ENCODE measurements at places on chromosomes 11 and 22. TPM values are rescaled to one million over a fixed set of nuclear protein-coding genes. Genes with fewer than 3 reads are reported as not detected.

DNA sequence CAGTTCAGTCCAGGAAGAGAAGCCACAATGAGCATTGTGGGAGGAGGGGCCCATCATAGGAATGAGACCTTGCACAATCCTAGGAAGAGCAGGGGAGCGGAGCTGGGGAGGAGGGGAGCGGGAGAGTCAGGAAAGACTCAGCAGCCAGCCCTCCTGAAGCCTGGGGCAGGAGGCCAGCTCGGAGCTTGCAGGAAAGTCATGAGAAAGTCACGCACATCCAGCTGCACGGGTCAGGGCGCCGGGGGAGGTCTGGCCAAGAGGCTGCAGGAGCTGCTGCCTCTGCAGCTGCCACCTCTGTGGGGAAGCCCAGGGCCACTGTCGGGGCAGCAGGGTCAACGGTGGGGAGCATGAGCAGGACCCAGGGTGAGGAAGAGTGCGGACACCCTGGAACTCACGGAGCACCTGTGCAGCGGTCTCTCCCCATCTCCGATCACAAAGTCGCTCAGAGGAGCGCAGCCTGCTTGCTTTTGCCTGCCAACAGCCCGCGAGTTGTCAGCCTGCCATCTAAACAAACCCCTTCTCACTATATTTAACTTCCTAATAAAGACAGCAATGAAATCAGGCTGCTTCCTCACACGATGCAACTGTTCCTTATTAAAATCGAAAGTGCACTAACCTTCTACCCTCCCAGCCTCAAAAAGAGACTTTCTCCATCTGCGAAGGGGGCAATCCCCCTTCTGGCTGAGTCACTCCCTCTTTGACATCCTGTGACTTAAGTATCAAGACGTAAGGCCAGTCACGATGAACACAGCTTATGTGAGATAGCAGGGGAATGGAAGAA, 52.9 kb upstream of the RTL6 start:
- no peak for DNase-seq

GRCh38 chr11:93541884-93542810, 1.0 kb downstream of the SMCO4 start:
- no peak for DNase-seq

GRCh38 chr11:75352588-75353206, 1.2 kb upstream of the ARRB1 start:
- no peak for DNase-seq

DNA sequence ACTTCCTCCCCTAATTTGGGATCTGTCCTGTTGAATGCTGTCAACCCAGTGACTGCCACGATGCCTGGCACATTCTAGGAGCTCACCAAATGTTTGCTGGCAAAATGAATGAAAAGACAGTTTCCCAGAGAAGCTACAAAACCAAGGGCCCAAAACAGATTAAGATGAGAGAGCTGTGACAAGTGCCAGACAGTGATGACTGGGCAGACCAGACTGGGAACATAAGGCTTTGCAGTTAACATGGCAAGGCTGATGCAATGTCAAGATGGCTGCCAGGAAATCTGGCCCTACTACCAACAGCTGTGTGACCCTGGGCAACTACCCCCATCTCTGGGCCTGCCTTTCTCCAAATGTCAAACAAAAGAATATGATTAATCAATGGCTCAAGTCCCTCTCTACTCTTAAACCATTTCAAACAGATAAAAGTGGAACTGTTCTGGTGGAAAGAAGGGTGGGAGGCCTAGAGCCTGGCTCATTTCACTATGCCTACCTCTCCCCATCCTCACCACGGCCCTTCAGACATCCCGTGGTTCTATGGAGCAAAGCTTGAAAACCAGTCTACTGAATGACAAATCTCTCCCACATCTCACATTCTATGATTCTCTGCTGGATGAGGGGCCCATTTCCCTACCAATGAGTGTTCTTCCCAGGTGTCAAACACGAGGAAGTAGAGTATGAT, 12.8 kb downstream of the AP1B1 start:
- no peak for DNase-seq

- no peak for DNase-seq
Observed at GRCh38 chr11:74427384-74427886, 29.2 kb upstream of the PGM2L1 start.

GRCh38 chr11:36450110-36450572, 59.9 kb downstream of the TRAF6 start:
- DNase-seq, result no peak

GRCh38 chr11:86230179-86230804, 14.3 kb upstream of the EED start:
- DNase-seq, result no peak

- no peak for DNase-seq
Observed at GRCh38 chr11:103946793-103947545, 89.5 kb upstream of the DDI1 start.

GRCh38 chr11:125935056-125935455, 10.8 kb upstream of the VSIG10L2 start:
- no peak for DNase-seq

DNA sequence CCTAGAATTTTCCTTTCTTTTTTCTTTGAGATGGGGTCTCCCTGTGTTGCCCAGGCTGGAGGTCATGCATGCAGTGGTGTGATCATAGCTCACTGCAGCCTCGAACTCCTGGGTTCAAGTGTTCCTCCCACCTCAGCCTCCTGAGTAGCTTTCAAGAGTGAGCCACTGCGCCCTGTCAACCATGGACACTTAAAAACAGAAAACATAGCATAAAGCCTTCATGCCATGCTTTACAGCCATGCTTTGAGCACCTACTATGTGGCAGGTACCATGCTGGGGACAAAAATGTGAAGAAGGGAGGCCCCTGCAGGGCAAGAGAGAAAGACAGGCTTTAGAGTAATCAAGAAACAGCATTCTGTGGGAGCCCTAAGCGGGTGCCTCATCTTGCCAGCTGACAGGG, 13.7 kb upstream of the GNB1L start:
- DNase-seq, result no peak

DNA sequence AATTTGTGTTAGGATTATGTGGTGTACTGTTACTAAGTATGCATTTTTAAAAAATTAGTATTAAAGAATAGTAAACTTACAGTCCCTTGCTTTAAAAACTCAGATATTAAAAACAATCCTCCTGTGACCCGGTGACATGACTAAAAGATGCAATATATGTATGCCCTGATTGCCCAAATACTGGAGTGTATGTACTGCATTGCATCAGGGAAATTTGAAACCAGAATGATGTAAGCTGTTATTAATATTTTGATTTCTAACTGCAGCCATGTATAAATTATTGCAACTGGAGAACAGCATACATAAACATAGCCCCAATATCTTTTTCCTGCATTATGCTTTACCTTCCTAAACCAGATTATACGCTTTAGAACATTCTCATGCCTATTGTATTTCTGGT, 3.7 kb upstream of the HSPA8 start:
- DNase-seq, result no peak

DNA sequence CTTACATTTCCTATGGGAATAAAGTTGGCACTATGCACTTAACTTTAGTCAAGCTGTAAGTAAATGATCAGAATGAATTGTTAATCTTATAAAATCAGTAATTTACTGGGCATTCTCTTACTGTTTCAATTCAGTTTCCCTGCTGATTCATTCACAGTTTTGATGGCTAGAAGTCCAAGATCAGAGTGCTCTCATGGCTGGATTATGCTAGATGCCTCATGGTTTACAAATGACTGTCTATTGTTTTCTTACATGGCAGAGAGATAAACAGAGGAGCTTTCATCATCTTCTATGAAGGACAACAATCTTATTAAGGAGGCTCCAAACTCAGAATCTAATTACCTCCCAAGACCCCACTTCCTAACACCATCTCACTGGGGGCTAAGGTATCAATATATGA, 135.1 kb upstream of the CARD18 start:
- no peak for DNase-seq

GRCh38 chr11:122656631-122657101, 1.1 kb downstream of the UBASH3B start:
- peak; percentile 92 for DNase-seq

DNA sequence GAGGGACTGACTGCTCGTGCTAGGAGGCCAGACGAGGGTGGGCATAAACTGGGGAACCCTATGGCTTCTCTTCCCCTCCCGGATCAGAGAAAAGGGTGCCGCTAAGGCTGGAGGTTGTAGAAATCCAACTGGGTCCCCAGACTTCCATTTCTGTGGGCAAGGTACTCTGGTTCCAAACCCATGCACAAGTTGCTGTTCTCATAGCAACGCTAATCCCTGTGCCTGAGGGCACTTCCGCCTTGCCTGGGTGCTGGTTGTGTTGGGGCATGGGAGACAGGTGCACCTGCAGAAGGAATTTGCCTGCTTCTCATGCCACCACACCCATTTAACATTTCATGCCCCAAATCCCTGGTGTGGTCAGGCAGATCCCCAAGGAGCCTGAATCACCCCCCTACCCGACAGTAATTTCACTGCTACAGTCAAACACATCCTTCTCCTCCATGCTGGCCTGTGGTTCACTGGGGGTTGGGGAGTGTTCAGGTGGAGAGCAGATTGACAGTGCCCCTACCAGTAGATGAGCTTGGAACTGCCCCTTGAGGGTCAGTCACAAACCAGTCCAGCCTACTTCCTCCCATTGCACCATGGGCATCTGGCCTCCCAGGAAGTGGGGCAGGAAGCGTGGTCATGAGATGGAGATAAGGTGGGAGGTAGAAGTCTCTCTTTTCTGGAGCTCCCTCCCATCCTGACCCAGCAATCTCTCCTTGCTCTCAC, 1.2 kb downstream of the C2CD2L start:
- DNase-seq, result no peak

DNA sequence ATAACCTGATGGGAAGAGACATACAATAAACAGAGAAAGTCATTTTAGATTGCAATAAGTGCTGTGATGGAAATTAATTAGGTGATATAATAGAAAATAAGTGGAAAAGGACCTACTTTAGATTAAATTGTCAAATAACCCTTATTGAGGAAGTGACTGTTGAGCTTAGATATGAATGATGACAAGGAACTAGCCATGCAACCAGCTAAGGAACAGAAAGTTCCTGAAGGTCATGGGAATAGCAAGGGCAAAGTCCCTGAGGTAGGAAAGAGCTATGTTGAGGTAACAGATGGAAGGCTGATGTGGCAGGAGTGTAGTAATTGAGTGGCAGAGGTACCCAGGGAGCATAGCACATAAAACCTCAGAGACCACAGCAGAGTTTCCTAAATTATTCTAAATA, 135.2 kb downstream of the WNT11 start:
- no peak for DNase-seq

DNA sequence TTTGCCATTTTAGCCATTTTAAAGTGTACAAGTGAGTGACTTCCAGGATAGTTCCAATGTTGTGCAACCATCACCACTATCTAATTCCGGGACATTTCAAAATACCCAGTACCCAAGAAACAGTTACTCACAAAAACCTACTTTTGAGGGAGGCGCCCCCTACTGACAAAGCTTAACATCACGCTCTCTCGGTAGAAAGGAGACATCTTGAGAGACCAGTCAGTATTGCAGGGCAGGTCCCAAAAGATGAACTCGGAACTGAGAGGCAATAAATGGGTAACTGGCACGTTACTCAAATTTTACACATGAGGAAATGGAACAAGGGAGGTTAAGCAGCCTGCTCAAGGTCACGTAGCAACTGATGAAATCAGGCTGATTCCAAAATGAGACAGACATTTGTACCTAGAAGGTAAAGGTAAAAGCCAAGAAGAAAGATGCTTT, 50.0 kb upstream of the POU2AF1 start:
- no peak for DNase-seq

GRCh38 chr22:43292630-43293018, 50.5 kb downstream of the SCUBE1 start:
- no peak for DNase-seq

DNA sequence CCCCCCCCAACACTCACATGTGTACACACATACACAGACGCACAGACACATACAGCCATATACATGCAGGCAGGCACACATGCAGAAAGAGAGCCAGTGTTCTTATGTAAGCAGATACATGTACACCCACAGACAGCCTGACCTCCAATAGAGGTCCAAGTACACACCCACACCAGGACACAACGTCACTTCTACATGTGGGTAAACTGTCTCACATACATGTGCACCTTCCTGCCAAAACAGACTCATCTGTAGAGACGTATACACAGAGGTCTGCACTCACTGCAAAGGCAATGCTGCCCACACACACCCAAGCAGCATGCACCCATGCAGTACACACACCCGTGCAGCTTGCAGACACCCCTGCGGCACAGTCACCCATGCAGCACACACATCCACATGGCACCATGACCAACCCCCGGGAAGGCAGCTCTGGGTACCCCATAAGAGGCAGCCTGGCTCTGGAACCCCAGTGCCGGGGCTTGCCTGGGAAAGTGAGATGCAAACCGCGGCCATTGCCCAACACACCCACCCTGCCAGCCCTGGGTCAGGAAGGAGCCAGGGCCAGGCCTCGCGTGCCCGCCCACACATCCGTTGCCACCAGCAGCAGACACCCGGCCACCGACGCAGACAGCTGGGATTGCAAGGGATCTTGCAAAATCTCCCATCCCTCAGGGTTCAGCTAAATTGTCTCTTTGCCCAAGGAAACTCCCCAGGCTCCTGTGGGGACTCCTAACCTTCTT, 10.1 kb downstream of the CASTOR1 start:
- no peak for DNase-seq

DNA sequence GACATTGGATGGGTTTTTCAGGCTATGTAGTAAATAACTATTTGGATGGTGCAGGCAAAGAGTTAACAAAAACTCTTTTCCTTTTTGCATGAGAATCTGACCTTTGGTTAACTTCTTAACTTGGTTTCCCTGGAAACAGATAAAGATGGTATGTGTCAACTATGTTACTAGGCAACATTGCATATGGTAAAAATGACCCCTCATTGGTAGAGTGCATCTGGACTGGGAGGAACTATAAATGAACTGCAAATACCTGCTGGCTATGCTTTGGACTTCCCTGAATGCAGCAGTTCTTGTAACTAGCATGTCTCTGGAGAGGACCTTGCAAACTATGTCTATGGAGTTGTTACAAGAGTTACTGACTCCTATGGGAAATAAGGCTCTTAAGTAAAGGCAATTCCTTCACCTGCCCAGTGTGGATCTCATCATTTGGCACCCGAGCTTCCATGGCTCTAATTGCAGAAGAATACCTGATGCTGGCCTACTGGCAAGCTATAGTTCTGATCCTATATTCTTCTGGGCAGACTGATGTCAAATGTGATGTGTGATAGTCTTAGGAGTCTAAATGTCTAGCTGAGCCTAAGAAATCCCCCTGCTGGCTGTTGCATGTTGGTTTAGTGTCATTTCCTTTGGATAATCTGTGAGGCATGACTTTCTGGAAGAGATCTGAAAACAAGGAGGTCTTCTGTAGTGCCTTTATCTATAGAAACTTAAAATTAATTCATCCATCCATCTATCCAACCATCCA, 126.7 kb upstream of the MTMR2 start:
- DNase-seq, result no peak

SHISA8 gene
- not detected for total RNA-seq

APOBEC3B gene
- not detected for total RNA-seq

LRRC74B gene
- not detected for total RNA-seq

HTR3B gene
- total RNA-seq, result not detected

GRK3 gene
- 2.5 TPM for total RNA-seq

GSTT2B gene
- total RNA-seq, result 3.4 TPM

OR2AG2 gene
- not detected for total RNA-seq

MRGPRE gene
- not detected for total RNA-seq

SERHL2 gene
- total RNA-seq, result 3.1 TPM

OR52I2 gene
- not detected for total RNA-seq

CLCF1 gene
- 12.7 TPM for total RNA-seq

Data from esophagus muscularis mucosa (tissue), 4 donors.